ENCODE measurements at places on chromosomes 6 and 20.

DNA sequence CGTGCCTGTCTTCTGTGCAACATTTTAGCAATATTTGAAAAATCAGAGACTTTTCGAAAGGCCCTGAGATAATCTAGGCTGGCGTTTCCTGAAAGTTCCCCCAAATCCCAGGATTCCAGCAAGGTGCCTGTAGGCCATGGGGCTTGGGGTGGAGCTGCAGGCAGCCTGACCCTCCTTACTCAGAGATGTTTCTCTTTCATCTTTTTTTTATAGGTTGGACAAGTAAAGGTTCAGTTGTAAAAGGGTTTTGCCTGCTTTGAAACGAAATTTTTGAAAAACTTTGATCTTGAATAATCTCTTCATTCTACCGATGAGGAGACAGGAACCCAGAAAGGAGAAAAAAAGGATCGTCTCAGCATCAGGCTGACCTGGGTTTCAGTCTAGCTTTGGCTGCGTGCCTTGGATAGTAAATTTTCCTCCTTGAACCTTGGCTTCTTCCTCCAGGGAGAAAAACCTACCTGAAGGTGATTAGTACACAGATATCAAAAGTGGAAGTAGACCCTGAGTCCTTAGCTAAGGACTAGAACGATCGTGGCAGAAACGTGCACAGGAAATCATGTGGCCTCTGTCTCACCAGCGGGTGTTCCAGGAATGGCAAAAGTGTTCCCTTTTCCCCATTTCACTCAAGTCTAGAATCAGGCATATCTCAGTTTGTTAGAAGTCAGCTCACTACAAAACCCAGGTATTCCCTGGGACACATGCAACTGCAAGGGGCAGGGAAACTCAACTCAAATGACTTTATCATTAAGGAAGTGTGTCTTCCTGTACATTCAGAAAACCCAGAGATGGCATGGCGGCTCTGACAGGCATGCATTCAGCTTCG lies 128.2 kb upstream of the PTPN1 start:
- no peak for DNase-seq

GRCh38 chr20:18197382-18198070 lies 59.9 kb downstream of the KAT14 start:
- DNase-seq: no peak

DNA sequence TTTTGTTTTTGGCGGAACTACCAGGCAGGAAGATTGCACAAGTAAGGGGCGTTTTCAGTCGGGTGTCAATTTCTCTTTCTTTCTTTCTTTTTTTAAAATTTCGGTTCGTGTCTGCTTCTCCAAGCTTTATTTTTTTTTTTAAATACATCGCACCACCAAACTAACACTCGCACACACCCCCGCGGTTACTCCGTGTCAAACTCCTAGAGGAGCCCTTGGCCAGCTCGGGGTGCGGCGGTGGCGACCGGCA lies 338 bp downstream of the UTRN start:
- DNase-seq: no peak

GRCh38 chr6:53944543-53944942 lies 149.7 kb downstream of the LRRC1 start:
- DNase-seq: no peak

- DNase-seq: no peak
Measured at GRCh38 chr6:143963158-143963919, 44.7 kb downstream of the PLAGL1 start.

Data from CD4-positive, alpha-beta T cell treated with Interleukin-15 for 1 hour (primary cell).